Colonic mucosa (tissue), 4 donors: ENCODE measurements at places on chromosomes 11 and 22. TPM values are rescaled to one million over a fixed set of nuclear protein-coding genes. Genes with fewer than 3 reads are reported as not detected.
A peak's percentile ranks its signal among the peaks of the same experiment; 100 is the strongest.

The CLDN5 gene
- 31.0 TPM for total RNA-seq

The FIBIN gene
- 3.3 TPM for total RNA-seq

The ACAD8 gene
- 30.2 TPM for total RNA-seq

- peak; percentile 87 for DNase-seq
Observed at GRCh38 chr11:65574109-65574810, 1.6 kb upstream of the EHBP1L1 start.

The MPZL3 gene
- 10.9 TPM for total RNA-seq

DNA sequence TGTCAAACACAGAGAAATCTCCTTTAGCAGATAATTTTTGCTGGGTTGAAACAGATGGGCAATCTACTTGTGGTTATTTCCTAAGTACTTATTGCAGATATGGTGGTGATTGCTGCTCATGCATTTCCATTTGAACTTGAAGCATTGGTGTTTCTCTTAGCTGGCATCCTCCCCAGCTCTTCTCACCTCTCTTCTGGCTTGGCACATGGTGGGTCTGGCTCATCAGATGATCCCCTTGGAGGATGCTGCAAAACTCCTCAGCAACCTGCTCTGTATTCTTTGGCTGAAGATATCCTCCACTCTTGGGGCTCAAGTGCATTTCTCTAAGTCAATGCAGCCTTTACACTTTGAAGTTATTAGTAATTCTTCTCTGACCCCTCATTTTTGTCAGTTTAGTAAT is 87.3 kb upstream of the MYO18B start:
- DNase-seq = no peak

- no peak for DNase-seq
Observed at GRCh38 chr11:69529001-69529400, 47.5 kb downstream of the LINC01488 start.

The IGF2 gene
- 4.1 TPM for total RNA-seq

DNA sequence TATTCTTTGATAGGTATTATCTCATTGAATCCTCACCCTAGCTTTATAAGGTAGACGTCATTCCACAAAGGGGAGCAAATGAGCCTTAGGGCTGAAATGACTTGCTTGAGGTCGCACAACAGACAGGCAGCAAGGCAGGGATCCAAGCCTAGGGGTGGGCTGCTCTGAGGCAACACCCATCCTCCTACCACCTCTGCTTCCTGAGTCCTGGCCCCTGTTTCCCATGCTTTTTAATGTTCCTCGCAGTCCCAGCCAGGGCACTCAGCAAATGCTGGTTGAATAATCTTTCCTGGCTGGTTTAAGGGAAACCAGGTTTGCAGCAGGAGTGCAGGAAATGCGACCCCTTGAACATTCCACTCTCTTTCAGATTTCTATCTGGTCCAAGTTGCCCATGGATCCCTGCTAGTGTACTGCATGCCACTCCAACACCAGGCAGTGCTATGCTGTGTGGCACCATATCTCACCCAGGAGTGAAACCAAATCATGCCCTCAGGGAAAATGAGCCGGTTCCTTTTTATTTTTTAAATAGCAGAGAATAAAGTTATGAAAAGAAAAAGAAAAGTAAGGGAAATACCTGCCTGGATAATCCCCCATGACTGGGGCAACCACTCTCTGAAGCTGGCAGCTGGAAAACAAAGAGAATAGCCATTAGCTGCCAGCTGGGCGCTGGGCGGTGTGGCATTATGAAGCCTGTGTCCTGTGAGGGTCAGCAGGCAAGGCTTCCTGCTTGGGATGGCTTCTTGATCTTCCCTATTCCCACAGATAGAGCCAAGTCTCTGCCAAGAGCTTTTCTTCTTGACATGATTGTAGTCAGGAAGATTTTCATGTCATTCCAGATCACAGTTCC is 21.8 kb downstream of the MICAL2 start:
- no peak for DNase-seq

The XKR3 gene
- not detected for total RNA-seq

The FAM181B gene
- total RNA-seq = 0.32 TPM

- peak; percentile 27 for DNase-seq
Observed at GRCh38 chr11:6357222-6357621, 33.1 kb upstream of the SMPD1 start.

The CECR2 gene
- total RNA-seq = 0.30 TPM

The MS4A6E gene
- not detected for total RNA-seq

- no peak for DNase-seq
Observed at GRCh38 chr11:47979378-47980087, 826 bp upstream of the PTPRJ start.

The SCUBE1 gene
- total RNA-seq = 1.7 TPM

GRCh38 chr22:37021041-37021440 is 1.5 kb downstream of the MPST start:
- DNase-seq = peak; percentile 71

- no peak for DNase-seq
Observed at GRCh38 chr11:76348348-76348747, 32.6 kb downstream of the THAP12 start.

- no peak for DNase-seq
Observed at GRCh38 chr11:118306556-118306955, 2.0 kb downstream of the CD3E start.

- DNase-seq = no peak
Observed at GRCh38 chr11:47305734-47306483, 36.0 kb downstream of the MADD start.

GRCh38 chr22:40432625-40433024 is 62.2 kb downstream of the SGSM3 start:
- no peak for DNase-seq

DNA sequence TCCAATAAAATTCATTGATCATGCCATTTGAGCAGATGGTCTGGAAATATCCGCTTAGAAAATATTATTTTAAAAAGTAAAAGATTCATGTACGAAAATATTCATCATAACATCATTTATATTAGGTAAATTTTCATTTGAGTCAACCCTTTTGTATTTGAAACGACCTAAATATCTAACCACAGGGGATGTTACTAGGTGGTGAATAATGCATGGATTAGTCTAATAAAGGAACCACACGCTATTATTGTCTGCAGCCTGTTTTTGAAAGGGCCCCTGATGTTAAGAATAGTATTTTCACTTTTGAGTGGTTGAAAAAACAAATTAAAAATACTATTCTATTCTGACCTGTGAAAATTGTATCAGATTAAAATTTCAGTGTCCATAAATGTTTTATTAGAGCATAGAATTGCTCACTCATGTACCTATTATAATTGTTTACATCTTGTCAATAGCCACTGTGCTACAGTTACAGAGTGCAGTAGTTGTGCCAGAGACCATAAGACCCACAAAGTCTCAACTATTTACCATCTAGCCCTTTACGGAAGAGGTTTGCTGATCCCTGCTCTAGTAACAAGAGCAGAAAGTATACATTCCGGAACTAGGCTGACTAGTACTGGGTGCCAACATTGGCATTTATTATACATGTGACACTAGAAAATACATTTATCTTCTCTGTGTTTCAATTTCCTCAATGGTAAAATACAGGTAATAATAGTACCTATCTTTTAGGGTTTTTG is 176.1 kb downstream of the LRRC4C start:
- no peak for DNase-seq

DNA sequence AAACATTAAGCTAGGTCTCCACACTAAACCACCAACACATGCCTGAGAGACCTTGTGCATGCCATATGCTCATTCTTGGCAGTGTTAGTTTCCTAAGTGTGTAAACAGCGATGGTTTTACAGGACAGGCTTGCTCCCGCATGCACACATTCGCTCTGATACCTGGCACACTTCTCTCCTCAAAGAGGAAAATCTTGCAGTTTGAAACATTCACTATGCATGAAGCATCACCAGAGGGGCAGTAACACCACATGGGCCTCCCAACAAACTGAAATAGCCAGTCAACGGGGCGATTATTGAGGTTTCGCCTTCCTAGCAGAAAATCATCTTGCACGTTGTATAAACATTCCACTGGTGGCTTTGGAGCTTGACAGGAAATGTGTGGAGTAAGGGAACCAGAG is 52.6 kb downstream of the ABTB2 start:
- no peak for DNase-seq

The UPK3A gene
- total RNA-seq = 3.6 TPM

- no peak for DNase-seq
Observed at GRCh38 chr11:19940831-19941230, 219.4 kb downstream of the DBX1 start.

DNA sequence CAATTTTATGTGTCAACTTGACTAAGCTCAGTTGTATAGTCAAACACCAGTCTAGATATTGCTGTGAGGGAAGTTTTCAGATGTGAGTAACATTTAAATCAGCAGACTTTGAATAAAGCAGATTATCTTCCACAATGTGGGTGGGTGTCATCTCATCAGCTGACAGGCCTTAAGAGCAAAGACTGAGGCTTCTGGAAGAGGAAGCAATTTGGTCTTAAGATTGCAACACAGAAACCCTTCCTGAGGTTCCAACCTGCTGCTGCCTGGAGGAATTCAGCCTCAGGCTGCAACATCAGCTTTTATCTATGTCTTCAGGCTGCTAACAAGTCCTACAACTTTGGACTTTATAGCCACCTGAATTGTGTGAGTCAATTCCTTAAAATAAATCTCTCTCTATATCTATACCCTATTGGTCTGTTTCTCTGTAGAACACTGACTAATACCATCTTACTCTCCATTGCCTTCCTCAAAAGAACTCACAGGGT is 277.2 kb upstream of the PLET1 start:
- DNase-seq = no peak

- DNase-seq = no peak
Observed at GRCh38 chr22:32721328-32722180, 80.0 kb upstream of the TIMP3 start.

- peak; percentile 96 for DNase-seq
Observed at GRCh38 chr11:13276832-13277767, 490 bp upstream of the BMAL1 start.

- DNase-seq = no peak
Observed at GRCh38 chr11:5369789-5370188, 13.8 kb upstream of the OR51M1 start.

GRCh38 chr11:6345366-6345765 is 25.1 kb upstream of the CAVIN3 start:
- DNase-seq = no peak

DNA sequence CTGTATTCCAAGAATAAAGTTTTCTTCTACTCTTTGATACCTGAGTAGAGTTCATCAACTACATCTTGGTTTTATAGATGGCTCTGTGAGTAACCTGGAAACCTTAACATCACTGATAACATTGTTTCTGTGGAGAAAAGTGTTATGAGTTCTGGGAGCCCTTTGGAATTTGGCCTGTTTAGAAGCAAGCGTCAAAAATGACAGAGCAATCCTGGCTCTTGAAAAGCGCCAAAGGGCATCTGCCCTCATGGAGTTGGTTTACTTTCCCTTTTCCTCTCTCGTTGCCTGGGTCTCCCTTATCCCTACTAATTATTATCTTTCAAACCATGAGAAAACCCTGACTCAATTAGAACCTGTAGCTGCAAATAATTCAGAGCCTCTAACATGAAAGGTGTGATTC is 140.1 kb downstream of the DBX1 start:
- no peak for DNase-seq

The FBLN1 gene
- 41.6 TPM for total RNA-seq
